ENCODE measurements at places on chromosomes 5 and 9. TPM values are rescaled to one million over a fixed set of nuclear protein-coding genes. Genes with fewer than 3 reads are reported as not detected.

Gene RAPGEF6
- 8.6 TPM for total RNA-seq

Gene SEMA6A
- total RNA-seq, result 6.1 TPM

Gene LECT2
- total RNA-seq, result not detected

Gene LHFPL2
- total RNA-seq, result 3.7 TPM

Gene CNTFR
- total RNA-seq, result not detected

Gene IFNA6
- total RNA-seq, result not detected

Gene GFI1B
- total RNA-seq, result not detected

Gene NPR3
- 12.6 TPM for total RNA-seq

Gene ECM2
- 0.56 TPM for total RNA-seq

Gene CYLC2
- not detected for total RNA-seq

Gene MPDZ
- total RNA-seq, result 2.2 TPM

Gene DPP7
- total RNA-seq, result 75.3 TPM

Gene SPATA31E1
- not detected for total RNA-seq

Gene SLC34A1
- 0.60 TPM for total RNA-seq

Gene STING1
- 45.5 TPM for total RNA-seq

Gene SCGB3A2
- total RNA-seq, result not detected

Gene INSYN2B
- total RNA-seq, result not detected

Gene GABRG2
- not detected for total RNA-seq

Gene GRIA1
- not detected for total RNA-seq

Gene ADAMTS6
- 1.2 TPM for total RNA-seq

Gene GADD45G
- total RNA-seq, result 1.6 TPM

Gene SIT1
- 0.44 TPM for total RNA-seq

Gene CDH6
- 0.60 TPM for total RNA-seq

Data from esophagus mucosa (tissue), 1 donor.